Testis (tissue), 5 donors: ENCODE measurements at places on chromosomes 7 and 10. TPM values are rescaled to one million over a fixed set of nuclear protein-coding genes. Genes with fewer than 3 reads are reported as not detected.

DNA sequence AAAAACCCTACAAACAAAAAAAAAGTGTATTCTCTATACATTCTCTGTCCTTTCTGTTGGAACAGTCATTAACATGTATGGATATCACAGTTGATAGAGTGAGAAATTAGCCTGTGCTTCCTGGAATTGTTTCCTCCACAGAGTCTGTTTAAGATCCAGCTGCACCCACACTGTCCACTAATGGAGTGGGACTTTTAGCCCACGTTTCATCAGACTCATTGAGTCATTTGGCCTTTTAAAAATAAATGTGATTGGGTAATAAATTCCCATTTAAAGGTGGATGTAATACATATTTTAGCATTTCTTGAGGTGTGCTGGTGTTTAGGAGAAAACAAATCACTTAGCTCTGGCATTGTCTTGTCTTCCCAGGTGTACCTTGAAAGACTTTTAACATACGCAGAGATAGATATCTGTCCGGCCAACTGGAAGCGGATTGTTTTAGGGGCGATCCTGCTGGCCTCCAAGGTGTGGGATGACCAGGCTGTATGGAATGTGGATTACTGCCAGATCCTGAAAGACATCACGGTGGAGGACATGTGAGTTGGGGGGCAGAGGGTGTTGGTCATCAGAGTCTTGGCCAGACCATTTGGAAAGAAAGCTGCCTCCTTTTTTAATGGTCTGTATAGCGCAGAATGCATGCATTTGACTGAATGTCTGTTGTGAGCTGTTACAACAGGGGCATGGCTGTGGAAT lies 52.3 kb upstream of the GJD4 start:
- no peaks in the 10 kb centered on the region for H3K4me1 ChIP-seq
- H3K27me3 ChIP-seq, result no peaks in the 10 kb centered on the region
- no peak overlapping the region for H3K4me3 ChIP-seq
- no peak for DNase-seq

DNA sequence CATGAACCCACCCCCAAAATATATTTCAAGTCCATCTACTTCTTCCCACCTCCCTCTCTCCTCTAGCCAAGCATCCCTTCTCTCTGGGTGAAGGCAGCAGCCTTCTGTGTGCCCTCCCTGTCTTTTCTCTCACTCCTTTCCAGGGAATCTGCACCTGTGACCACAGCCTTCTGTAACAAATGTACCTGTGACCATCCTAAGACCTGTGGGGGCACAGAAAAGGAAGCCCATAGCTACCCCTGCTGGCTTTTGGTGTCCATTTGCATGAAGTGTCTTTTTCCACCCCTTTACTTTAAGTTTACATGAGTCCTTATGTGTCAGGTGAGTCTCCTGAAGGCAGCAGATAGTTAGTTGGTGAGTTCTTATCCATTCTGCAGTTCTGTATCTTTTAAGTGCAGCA lies 2.0 kb upstream of the TBXAS1 start:
- no peak overlapping the region for H3K4me3 ChIP-seq
- no peaks in the 10 kb centered on the region for H3K4me1 ChIP-seq
- H3K36me3 ChIP-seq, result no peaks in the 10 kb centered on the region
- H3K27me3 ChIP-seq, result no peaks in the 10 kb centered on the region
- no peak overlapping the region for H3K27ac ChIP-seq
- no peak for DNase-seq

- H3K4me3 ChIP-seq, result no peak overlapping the region
- no peak for DNase-seq
- no peaks in the 10 kb centered on the region for H3K27me3 ChIP-seq
- H3K27ac ChIP-seq, result no peak overlapping the region
- H3K4me1 ChIP-seq, result no peaks in the 10 kb centered on the region
- H3K36me3 ChIP-seq, result no peaks in the 10 kb centered on the region
These were observed 203.8 kb upstream of the MTPN start for GRCh38 chr7:136180984-136181383.

- H3K27ac ChIP-seq, result peak overlapping the region; percentile 80
- DNase-seq, result no peak
- no peak overlapping the region for H3K4me3 ChIP-seq
- H3K36me3 ChIP-seq, result no peaks in the 10 kb centered on the region
These were observed 3.2 kb upstream of the ASCC1 start for GRCh38 chr10:72219235-72219814.

SLC26A3 gene
- total RNA-seq, result 1.1 TPM

SPDYE16 gene
- total RNA-seq, result 0.68 TPM
